GM23338 (cell line): ENCODE measurements at places on chromosomes 5 and 9.

GRCh38 chr5:127412698-127413097 lies 104.7 kb upstream of the PRRC1 start:
- DNase-seq, result no peak

- DNase-seq, result no peak
These were observed 113.4 kb upstream of the ALDH1B1 start for GRCh38 chr9:38278931-38279679.

DNA sequence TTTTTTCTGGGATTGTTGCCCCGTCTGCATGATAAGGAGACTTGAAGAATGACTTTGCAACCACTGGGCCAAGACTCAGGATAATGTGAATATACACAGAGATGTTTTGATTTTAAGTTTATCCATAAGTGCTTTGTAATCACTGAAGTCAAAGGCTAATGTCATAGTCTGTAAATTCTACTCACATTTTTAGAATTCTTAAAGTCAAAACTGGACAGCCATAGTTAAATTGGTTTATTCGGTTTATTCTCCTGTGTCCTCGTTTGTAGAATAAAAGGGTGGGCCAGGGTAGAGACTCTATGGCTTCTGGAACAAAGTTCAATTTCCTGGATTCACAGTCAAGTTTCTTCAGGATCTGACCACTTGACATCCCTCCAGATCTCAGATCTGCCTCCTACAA lies 327.7 kb upstream of the TNC start:
- DNase-seq, result no peak

- no peak for DNase-seq
These were observed 64.4 kb downstream of the ARRDC3 start for GRCh38 chr5:91318724-91319123.

GRCh38 chr5:32123058-32123805 lies 50.9 kb downstream of the GOLPH3 start:
- no peak for DNase-seq
